H1 (cell line): ENCODE measurements at places on chromosomes 12 and 14.

GRCh38 chr14:90299408-90299807 is 32.3 kb downstream of the NRDE2 start:
- peaks cover 13% of the 10 kb centered on the region for H3K4me1 ChIP-seq
- no peak overlapping the region for H3K4me3 ChIP-seq
- DNase-seq, result no peak
- H3K36me3 ChIP-seq, result peaks cover 5% of the 10 kb centered on the region

DNA sequence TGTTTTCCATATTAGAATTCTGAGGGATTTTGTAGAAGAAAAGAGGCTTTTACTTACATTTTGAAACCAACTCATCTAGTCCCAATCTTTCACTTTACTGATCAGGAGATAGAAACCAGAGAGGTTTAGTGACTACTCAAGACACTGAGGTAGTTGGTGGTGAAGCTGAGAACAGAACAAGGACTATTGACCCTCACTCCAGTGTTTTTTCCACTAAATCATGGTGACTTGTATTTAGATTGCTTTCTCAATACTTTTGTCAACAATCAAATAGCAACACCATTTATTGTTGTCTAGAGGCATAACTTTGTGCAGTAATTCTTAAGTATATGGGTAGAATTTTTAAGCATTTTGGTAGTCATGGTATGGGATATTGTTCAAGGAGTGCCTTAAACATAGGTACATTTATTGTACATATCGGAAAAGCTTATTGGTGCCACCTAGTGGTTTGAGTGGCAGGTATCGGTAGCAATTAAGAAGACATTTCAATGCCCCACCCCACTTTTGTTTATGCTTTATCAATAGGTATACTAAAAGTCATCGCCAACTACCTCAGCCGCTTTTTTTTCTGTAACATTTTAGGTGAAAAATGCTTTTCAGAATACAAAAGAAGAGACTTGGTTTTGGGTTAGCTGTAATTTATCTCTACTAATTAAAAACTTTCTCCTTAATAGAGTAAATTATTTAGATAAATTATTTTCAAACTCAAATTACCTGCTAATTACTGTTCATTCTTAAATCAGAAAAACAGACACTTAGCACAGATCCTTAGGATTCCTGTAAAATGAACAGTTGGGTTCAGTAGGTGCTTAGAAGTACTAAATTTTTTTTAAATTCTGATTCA is 47.3 kb upstream of the PAWR start:
- no peaks in the 10 kb centered on the region for H3K4me1 ChIP-seq
- H3K27me3 ChIP-seq, result no peaks in the 10 kb centered on the region
- no peak overlapping the region for H3K4me3 ChIP-seq

DNA sequence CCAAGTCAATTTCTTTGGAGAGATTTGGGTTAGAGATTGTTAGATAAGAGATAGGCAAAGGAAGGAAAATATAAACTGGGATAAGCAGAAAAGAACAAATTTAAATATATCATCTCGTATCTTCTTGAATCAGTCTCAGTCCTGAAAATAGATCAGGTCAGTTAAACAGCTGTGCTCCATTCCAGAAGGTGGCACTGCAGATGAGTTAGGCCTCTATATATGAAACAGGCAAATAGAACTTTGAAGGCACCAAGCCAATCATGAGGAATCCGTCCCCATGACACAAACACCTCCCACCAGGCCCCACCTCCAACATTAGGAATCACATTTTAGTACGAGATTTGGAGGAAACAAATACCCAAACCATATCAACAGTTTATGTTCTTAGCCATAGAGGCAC is 605.5 kb upstream of the USP15 start:
- no peaks in the 10 kb centered on the region for H3K36me3 ChIP-seq
- no peaks in the 10 kb centered on the region for H3K27me3 ChIP-seq
- no peak overlapping the region for H3K27ac ChIP-seq
- H3K4me1 ChIP-seq, result no peaks in the 10 kb centered on the region

- H3K27me3 ChIP-seq, result no peaks in the 10 kb centered on the region
- H3K27ac ChIP-seq, result no peak overlapping the region
- H3K36me3 ChIP-seq, result no peaks in the 10 kb centered on the region
- H3K4me3 ChIP-seq, result no peak overlapping the region
These were observed 34.6 kb upstream of the NFKBIA start for GRCh38 chr14:35438910-35439713.

DNA sequence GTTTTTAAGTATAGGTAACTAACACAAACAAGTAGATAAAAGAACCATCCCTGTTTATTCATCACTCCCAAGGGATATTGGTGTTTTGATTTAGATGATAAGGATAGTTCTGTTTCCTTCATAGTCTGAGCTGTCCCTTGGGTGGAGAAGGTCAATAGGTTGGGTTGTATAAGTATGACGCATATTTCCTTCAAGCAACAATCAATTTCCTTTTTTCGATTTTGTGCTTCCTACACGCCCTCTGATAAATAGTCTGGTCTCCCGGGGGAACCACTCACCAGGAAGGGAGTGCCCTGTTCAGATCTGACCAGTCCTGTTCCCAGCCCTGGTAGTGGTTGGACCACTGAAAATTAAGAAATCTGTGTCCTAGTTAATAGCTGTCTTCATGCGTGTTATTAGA is 378.8 kb upstream of the FAR2 start:
- DNase-seq, result no peak
- H3K4me3 ChIP-seq, result no peak overlapping the region
- no peaks in the 10 kb centered on the region for H3K27me3 ChIP-seq
- H3K27ac ChIP-seq, result no peak overlapping the region

DNA sequence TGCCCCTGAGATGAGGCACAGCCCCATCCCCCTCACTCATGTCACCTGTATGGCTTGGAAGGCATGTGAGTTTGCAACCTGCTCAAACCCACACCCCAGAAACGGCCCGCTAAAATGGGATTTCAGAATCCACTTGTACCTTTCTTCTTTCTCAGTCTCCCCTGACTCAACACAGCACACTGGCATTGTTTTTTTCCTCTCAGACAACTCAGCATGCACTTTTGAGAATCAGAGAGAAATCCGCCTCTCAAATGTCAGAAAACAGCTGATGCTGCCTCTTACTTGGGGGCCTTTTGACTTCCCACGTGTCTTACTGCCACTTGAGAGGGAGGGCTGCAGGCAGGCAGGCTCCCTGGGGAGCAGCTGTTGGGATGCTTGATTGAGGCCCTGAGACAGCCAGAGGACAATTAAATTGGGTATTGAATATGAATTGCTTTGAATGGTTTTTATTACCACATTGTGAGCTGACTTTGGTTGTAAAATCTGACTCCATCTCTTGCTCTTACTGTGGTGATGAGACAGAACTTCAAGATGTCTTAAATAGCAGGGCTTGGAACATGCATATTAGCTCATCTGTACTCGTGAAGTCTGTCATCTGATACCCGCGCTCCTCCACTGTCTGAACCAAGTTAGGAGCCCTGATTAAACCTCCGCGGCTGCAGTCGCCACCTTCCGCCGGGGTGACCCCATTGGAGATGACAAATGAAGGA is 96.6 kb downstream of the APAF1 start:
- DNase-seq, result no peak
- H3K4me1 ChIP-seq, result no peaks in the 10 kb centered on the region; the same call in 1 of the 2 replicates
- H3K27me3 ChIP-seq, result peaks cover 10% of the 10 kb centered on the region
- no peak overlapping the region for H3K4me3 ChIP-seq
- H3K27ac ChIP-seq, result no peak overlapping the region

DNA sequence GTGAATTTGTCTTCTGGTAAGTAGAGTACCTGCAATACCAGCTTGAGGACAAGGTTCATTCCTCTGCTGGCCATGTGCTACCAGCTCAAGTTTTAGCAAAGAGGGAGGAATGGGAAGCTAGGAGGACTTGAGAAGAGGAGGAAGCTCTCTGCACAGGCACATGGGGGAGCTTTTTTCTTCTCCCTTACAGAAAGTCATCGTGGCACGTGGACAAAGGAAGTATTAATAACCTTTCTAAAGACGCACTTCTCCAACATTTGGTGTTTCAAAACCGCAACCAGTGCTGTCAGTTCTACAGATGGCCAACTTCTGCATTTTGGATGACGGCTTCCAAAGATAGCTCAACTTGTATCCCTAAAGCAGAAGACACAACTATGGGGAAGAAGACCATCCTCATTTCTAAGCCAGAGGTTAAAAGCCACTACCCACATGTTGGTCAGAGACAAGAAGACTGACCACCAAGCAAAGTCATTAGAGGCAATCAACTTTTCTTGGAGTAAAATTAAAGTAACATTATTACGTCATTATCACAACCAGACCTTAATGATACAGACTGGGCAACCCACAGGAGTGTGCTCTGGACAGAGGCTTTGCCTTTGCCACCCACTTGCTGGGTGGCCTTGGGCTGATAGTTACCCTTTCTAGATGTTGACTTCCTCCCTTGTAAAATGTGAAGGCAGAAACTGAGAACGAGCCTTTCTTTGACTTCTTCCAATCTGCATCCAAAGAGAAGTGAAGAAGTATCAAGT is 12.3 kb upstream of the TMED10 start:
- H3K36me3 ChIP-seq, result no peaks in the 10 kb centered on the region
- H3K27me3 ChIP-seq, result no peaks in the 10 kb centered on the region
- no peak for DNase-seq

DNA sequence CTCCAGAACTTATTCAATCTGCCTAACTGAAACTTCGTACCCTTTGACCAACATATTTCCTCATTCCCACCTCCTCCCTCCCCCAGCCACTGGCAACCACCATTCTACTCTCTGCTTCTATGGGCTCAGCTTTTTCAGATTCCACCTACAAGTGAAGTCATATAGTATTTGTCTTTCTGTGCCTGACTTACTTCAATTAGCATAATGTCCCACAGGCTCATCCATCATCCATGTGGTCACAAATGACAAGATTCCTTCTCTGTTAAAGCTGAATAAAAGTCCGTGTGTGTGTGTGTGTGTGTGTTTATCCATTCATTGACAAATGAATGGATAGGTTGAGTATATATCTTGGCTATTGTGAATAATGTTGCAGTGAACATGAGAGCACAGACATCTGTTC is 1.3 kb upstream of the C14orf39 start:
- no peak overlapping the region for H3K27ac ChIP-seq
- H3K4me1 ChIP-seq, result no peaks in the 10 kb centered on the region
- no peak for DNase-seq
- H3K4me3 ChIP-seq, result no peak overlapping the region
- H3K36me3 ChIP-seq, result no peaks in the 10 kb centered on the region
- H3K27me3 ChIP-seq, result no peaks in the 10 kb centered on the region

DNA sequence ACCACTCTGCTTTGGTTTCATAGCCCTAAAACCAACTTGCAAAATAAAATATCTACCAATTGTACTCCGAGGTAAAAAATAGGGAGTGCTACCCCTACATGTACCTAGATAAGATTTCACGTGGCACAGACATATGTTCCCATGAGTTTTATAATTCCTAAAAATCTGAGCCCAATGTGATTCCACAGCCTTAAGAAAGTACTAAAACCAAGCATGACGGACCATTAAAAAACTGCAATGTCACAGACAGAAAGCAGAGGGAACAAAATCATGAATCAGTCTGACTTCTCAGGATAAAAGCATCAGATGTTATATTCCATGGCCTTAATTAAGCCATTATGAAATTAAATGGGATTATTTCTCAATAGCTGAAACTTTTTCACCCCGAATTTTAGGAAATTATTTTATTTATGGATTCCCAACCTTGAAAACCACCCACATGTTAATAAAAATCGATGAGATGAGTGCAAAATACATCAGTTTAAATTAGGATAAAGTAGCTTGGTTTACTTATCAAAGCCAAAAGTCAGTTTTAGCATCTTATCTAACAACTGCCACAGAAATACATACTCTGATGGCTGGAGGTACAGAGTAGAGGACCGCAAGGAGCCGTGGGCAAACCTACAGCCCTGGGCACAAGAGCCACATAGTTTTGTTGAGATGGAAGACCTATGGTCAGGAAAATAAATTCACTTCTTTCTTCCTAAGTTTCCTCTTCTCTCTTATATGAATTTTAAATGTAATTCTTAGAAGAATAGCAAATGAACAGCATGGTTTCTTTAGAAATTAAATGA is 4.5 kb downstream of the ITPR2 start:
- no peaks in the 10 kb centered on the region for H3K36me3 ChIP-seq
- H3K27ac ChIP-seq, result no peak overlapping the region
- no peaks in the 10 kb centered on the region; the same call in 1 of the 2 replicates for H3K4me1 ChIP-seq

- no peaks in the 10 kb centered on the region for H3K27me3 ChIP-seq
- H3K4me1 ChIP-seq, result no peaks in the 10 kb centered on the region
- H3K4me3 ChIP-seq, result peak overlapping the region; percentile 18; the same call in 1 of the 2 replicates
- no peak for DNase-seq
- no peak overlapping the region for H3K27ac ChIP-seq
- H3K36me3 ChIP-seq, result no peaks in the 10 kb centered on the region
These were observed 45.2 kb downstream of the ABCD2 start for GRCh38 chr12:39574378-39574777.

DNA sequence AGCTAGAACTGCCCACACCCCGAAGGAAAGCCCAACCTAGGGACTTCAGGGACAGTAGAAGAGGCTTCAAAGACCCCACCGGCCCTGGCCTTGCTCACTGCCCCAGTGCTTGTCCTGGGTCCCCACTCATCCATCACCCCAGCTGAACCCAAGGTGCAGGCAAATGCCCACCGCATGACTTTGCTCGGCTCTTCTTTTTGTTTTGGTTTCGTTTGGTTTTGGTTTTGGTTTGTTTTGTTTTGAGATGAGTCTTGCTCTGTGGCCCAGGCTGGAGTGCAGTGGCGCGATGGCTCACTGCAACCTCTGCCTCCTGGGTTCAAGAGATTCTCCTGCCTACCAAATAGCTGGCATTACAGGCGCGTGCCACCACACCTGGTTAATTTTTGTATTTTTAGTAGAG is 9.0 kb downstream of the CCDC85C start:
- H3K27me3 ChIP-seq, result no peaks in the 10 kb centered on the region
- H3K27ac ChIP-seq, result no peak overlapping the region
- H3K4me3 ChIP-seq, result no peak overlapping the region
- peaks cover 23% of the 10 kb centered on the region for H3K4me1 ChIP-seq

DNA sequence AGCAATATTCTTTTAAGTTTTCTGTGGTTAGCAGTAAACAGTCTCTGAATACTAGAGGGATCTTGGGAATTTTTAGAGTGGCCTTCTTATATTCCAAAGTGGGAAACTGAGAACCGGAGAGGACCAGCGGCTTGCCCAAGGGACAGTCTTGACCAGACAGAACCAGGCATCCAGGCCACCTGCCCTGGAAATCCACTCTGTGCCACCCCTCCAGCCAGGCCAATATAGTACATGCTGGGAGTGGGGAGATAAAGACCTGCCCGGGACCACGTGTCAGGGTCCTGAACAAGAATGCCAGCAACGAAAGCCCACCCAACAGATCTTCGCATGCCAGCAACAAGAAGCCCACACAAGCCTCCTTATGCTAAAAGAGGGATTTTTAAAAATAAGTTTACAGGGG is 49.4 kb upstream of the RIN3 start:
- H3K36me3 ChIP-seq, result no peaks in the 10 kb centered on the region
- no peaks in the 10 kb centered on the region for H3K4me1 ChIP-seq
- no peak for DNase-seq
- H3K4me3 ChIP-seq, result no peak overlapping the region
- H3K27ac ChIP-seq, result no peak overlapping the region

- no peaks in the 10 kb centered on the region for H3K4me1 ChIP-seq
- DNase-seq, result no peak
- H3K27me3 ChIP-seq, result no peaks in the 10 kb centered on the region
- H3K4me3 ChIP-seq, result no peak overlapping the region
- H3K27ac ChIP-seq, result no peak overlapping the region
These were observed 96.2 kb upstream of the FGD4 start for GRCh38 chr12:32303174-32303549.
